Adrenal gland (tissue), 19 donors: ENCODE measurements at places on chromosomes 3 and 15. TPM values are rescaled to one million over a fixed set of nuclear protein-coding genes. Genes with fewer than 3 reads are reported as not detected.

GRCh38 chr15:48354694-48355303 is 23.6 kb downstream of the DUT start:
- no peaks in the 10 kb centered on the region for H3K36me3 ChIP-seq
- no peak overlapping the region for H3K4me3 ChIP-seq
- peaks cover 13% of the 10 kb centered on the region for H3K4me1 ChIP-seq
- no peak overlapping the region for H3K27ac ChIP-seq
- DNase-seq = no peak
- no peaks in the 10 kb centered on the region for H3K27me3 ChIP-seq

Gene P2RY1
- polyA plus RNA-seq = 0.57 TPM

- H3K36me3 ChIP-seq = no peaks in the 10 kb centered on the region
- H3K4me3 ChIP-seq = no peak overlapping the region
Measured at GRCh38 chr3:16516695-16517481, 3.4 kb upstream of the RFTN1 start.

Gene CDCP1
- 0.40 TPM for polyA plus RNA-seq

DNA sequence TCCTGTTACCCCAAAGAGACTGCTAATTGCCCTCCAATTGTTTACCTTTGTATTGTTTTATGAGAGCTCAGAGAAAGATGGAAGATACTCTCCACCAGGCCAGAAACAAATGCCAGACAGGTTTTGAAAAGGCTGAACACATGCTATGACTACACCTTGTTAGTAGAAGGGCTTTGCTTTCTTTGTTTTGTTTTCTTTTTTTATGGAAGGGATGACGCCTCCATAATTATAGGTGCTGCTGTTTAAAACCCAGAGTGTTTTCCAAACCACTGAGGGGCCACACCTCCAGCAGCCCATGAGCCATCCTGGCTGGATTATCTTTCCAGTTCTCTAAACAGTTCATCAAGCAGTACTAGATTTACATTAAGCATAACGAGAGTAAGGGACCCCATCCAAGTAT is 5.6 kb upstream of the FOXP1 start:
- H3K36me3 ChIP-seq = no peaks in the 10 kb centered on the region
- H3K27ac ChIP-seq = no peak overlapping the region

- H3K27me3 ChIP-seq = no peaks in the 10 kb centered on the region
- H3K36me3 ChIP-seq = no peaks in the 10 kb centered on the region
- peaks cover 1% of the 10 kb centered on the region for H3K4me1 ChIP-seq
- no peak for DNase-seq
- H3K4me3 ChIP-seq = no peak overlapping the region
Measured at GRCh38 chr15:65738649-65739048, 53.4 kb downstream of the DENND4A start.

GRCh38 chr3:188574885-188575284 is 420.9 kb downstream of the LPP start:
- H3K4me1 ChIP-seq = peaks cover 9% of the 10 kb centered on the region
- no peak overlapping the region for H3K4me3 ChIP-seq
- DNase-seq = no peak
- no peaks in the 10 kb centered on the region for H3K27me3 ChIP-seq

Gene PBRM1
- polyA plus RNA-seq = 4.2 TPM

Gene UBAP1L
- 34.9 TPM for polyA plus RNA-seq

DNA sequence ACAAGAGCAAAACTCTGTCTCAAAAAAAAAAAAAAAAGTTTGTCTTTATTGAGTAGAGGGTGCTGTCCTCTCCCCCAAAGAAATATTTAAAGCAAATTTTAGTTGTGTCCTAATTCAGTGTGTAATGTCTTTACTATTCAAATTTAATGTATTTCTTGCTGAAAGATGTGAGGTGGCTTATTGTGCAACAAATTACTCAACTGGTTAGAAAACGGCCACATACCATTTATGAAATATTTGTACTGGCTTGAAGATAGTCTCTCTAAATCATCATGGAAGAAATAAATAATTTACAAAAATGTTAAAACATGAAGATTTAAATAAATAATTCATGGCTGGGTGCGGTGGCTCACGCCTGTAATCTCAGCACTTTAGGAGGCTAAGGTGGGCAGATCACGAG is 63.0 kb downstream of the SLTM start:
- DNase-seq = no peak
- no peaks in the 10 kb centered on the region for H3K4me1 ChIP-seq
- H3K36me3 ChIP-seq = no peaks in the 10 kb centered on the region
- H3K4me3 ChIP-seq = no peak overlapping the region
- H3K27ac ChIP-seq = no peak overlapping the region

Gene FANCD2OS
- not detected for polyA plus RNA-seq
